ENCODE measurements at places on chromosomes 6 and 20. TPM values are rescaled to one million over a fixed set of nuclear protein-coding genes. Genes with fewer than 3 reads are reported as not detected.

DNA sequence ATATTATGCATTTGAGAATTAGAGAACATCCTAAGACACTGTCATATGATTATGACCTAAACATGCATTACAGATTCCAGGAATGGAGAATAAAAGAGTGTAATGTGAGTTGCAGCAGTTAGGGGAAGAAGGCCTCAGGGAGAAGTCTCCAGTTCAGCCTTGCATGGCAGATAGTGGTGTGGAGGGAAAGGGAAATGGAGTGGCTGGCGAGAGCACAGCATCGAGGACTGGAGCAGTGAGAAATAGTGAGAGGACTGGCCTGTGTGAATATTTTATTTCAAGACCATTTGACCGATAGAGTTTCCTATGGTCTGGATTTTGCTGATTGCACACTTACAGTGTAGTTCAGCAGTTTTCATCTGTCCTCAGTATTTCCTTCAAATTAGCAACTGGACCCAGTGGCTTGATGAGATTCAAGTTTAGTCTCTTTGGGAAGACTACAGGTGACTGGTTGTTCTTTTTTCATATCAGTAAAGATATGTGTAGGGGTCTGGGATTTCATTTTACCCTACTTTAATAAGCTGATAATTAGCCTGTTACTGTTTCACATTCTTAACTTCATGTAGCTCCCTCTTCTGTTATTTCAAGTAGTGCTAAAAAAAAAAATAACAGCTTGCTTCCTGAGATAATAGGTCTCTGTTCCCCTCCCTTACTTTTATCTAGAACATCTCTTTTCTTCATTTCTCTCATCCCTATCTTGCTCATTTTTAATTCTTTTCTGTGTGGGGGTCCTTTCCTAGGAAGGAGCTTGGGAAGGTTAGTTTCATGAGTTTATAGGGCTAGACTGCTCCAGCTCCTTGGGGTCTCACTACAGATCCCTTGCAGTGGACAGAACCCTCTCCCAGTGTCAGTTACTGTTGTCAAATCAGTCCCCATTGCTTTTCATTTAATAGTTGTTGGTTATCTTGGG lies 27.9 kb downstream of the BLTP3A start:
- peaks cover 10% of the 10 kb centered on the region for H3K36me3 ChIP-seq
- H3K4me1 ChIP-seq, result peaks cover 4% of the 10 kb centered on the region
- no peak overlapping the region for H3K27ac ChIP-seq

DNA sequence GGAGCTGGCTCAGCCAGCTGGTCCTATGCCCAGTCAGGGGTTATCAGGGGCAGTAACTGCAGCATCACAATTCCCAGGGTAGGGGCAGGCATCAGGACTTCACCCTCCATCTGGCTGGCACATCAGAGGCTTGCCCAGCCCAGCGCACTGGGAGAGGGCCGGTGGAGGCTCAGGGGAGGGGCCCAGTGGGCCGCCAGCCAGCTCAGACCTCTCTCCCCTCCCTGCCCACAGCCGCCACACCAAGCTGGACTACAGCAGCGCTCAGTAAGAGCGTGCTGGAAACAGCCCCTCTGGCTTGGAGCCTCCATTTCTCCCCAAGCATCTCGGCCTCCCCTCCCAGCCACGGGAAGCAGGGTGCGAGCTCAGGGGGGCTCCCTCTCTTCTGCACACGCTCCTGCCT lies 22.0 kb downstream of the ADA start:
- DNase-seq, result no peak
- H3K36me3 ChIP-seq, result no peaks in the 10 kb centered on the region
- no peak overlapping the region for H3K27ac ChIP-seq
- no peaks in the 10 kb centered on the region for H3K27me3 ChIP-seq
- H3K4me3 ChIP-seq, result no peak overlapping the region

GRCh38 chr20:61722146-61722678 lies 343.5 kb downstream of the TAF4 start:
- no peak for DNase-seq
- H3K36me3 ChIP-seq, result no peaks in the 10 kb centered on the region
- no peaks in the 10 kb centered on the region for H3K4me1 ChIP-seq
- H3K4me3 ChIP-seq, result no peak overlapping the region

Gene CDKN1A
- total RNA-seq, result 46.0 TPM

Gene ADGRB3
- 0.34 TPM for total RNA-seq

DNA sequence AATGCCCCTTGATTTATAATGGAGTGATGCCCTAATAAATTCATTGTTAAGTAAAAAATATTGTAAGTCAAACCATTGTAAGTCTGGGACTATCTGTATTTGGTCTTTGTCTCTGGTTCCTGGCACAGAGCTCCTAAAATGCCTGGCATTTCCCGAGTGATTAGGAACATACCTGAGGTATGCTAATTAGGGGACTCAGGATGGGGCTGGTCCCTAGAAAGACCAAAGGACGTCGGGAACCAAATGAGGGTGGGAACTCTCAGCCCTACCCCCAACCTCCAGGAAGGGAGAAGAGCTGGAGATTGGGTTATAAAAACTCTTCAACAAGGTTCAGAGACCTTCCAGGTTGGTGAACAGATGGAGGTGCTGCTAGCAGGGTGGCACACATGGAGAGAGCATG lies 82.6 kb upstream of the ARG1 start:
- no peaks in the 10 kb centered on the region for H3K4me1 ChIP-seq
- no peak overlapping the region for H3K27ac ChIP-seq
- no peaks in the 10 kb centered on the region for H3K27me3 ChIP-seq
- no peak for DNase-seq
- H3K36me3 ChIP-seq, result no peaks in the 10 kb centered on the region

GRCh38 chr20:62578294-62578897 lies 63.9 kb upstream of the SLCO4A1 start:
- H3K4me3 ChIP-seq, result no peak overlapping the region
- H3K27ac ChIP-seq, result no peak overlapping the region
- no peaks in the 10 kb centered on the region for H3K36me3 ChIP-seq
- H3K4me1 ChIP-seq, result no peaks in the 10 kb centered on the region
- DNase-seq, result no peak
- no peaks in the 10 kb centered on the region for H3K27me3 ChIP-seq

DNA sequence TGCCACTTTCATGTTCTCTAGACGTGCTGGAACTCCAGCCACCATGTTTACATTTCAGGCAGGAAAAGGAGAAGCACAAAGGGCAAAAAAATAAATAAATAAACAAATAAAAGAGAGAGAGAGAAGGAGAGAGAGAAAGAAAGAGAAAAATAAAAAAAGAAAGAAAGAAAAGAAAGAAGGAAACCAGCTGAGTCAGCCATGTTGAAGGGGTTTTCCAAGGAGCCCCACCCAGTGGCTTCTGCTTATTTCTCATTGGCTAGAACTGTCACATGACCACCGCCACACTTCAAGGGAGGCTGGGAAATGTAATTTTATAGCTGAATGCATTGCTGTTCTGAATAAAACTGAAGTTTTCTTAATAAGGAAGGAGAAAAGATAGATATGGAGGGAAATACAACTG lies 71.1 kb downstream of the BFSP1 start:
- H3K4me1 ChIP-seq, result no peaks in the 10 kb centered on the region
- no peak overlapping the region for H3K27ac ChIP-seq
- DNase-seq, result no peak
- H3K27me3 ChIP-seq, result no peaks in the 10 kb centered on the region
- H3K36me3 ChIP-seq, result no peaks in the 10 kb centered on the region

Gene GPLD1
- total RNA-seq, result 0.37 TPM

DNA sequence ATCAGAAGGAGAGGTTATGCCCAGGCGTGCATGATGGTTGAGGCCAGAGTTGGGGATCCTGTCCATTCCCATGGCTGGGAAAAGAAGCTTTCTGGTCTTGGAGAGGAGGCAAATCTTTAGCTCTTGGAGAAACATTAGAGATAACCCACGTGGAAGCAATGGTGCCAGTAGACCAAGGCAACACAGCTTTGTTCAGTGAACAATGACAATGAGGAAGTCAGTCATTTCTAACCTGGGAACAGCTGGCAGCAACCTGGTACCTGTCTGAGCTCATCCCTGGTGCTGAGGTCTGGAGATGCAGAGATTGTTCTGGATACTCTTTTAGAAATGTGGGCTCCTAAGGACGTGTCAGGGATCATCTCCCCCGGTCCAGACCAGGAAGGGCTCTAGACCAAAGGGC lies 76.7 kb upstream of the PAX1 start:
- no peaks in the 10 kb centered on the region for H3K4me1 ChIP-seq
- H3K36me3 ChIP-seq, result no peaks in the 10 kb centered on the region
- H3K27me3 ChIP-seq, result no peaks in the 10 kb centered on the region
- no peak overlapping the region for H3K4me3 ChIP-seq
- no peak overlapping the region for H3K27ac ChIP-seq

DNA sequence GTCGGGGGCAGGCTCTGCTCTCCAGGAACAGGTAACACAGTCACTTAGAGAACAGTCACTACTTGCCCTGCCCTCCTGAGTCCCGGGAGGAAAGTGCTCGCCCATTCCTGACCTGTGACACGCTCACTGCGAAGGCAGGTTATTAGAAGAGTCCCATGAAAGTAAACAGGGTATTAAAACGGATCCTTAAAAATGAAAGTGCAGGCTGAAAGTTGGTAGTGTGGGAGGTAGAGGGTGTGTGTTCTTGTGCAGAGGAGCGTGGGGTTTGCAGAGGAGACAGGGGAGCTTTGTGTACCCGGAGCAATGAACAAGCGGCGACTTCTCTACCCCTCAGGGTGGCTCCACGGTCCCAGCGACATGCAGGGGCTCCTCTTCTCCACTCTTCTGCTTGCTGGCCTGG lies at the start of gene CCN6:
Gene CCN6 (plus strand): TSS at position 104 of the 400 bp plus-strand sequence. CDS start 254 bp downstream, at position 358.
- H3K4me3 ChIP-seq, result no peak within 1 kb of the TSS
- no peaks in the 10 kb centered on the region for H3K36me3 ChIP-seq
- no peak within 1 kb of the TSS for H3K27ac ChIP-seq
- H3K27me3 ChIP-seq, result no peaks in the 10 kb centered on the region
- no peaks in the 10 kb centered on the region for H3K4me1 ChIP-seq

DNA sequence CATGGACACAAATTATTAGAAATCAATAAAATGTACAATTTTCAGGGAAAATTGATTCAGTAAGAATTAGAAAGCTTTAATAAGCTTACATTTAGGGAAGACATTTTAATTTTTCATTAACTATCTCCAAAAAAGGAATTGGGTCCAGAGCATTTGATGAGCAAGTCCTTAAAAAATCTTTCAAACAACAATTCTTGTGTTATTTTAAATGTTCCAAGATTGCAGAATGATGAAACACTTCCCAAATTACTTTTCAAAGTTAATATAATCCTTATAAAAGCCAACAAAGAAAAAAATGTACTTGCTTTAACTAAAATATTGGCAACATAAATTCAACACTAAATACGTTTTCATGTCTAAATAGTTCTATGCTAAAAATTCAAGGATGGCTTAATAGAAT lies 102.0 kb downstream of the ADAT2 start:
- H3K27me3 ChIP-seq, result no peaks in the 10 kb centered on the region
- H3K27ac ChIP-seq, result no peak overlapping the region
- H3K4me3 ChIP-seq, result no peak overlapping the region
- H3K36me3 ChIP-seq, result no peaks in the 10 kb centered on the region
- H3K4me1 ChIP-seq, result no peaks in the 10 kb centered on the region
- no peak for DNase-seq

GRCh38 chr20:63312690-63313348 lies 19.8 kb downstream of the COL20A1 start:
- H3K4me1 ChIP-seq, result no peaks in the 10 kb centered on the region
- no peak overlapping the region for H3K4me3 ChIP-seq
- H3K36me3 ChIP-seq, result no peaks in the 10 kb centered on the region
- H3K27me3 ChIP-seq, result no peaks in the 10 kb centered on the region
- no peak overlapping the region for H3K27ac ChIP-seq

DNA sequence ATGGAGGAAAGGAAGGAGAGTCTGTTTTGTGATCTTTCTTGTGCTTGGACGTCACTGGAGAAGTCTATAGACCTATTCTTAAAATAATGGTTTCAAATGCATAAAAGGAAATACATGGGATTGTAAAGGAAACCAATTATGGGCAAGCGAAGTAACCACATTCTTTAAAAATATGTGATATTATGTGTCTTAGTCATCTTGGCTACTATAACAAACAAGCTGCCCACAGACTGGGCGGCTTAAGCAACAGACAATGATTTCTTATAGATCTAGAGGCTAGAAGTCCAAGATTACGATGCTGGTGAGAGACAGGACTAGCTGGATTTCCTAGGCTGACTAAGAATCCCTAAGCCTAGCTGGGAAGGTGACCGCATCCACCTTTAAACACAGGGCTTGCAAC lies 49.4 kb upstream of the CD83 start:
- no peak overlapping the region for H3K4me3 ChIP-seq
- no peak for DNase-seq

DNA sequence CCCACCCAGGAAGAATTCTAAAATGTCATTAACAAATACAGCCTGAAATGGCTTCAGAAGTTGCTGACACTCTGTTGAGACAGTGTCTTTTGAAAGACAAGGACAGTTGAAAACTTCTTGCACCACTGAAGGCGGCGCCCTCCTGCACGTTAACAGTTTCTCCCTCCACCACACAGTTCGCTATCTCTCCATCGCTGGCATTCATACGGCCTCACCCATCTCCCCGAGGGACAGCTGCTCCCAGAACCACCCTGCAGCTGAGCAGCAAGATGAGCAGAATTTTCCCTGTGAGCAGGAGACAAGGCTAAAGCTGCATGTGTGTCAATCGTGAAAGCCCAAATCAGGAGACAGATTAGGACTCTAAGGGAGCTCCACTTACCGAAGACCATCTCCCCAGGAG lies 113.3 kb downstream of the LY86 start:
- H3K4me1 ChIP-seq, result peaks cover 6% of the 10 kb centered on the region
- DNase-seq, result no peak
- no peak overlapping the region for H3K4me3 ChIP-seq
- no peak overlapping the region for H3K27ac ChIP-seq

Gene RNGTT
- 5.0 TPM for total RNA-seq

Gene PLAGL1
- 14.7 TPM for total RNA-seq

DNA sequence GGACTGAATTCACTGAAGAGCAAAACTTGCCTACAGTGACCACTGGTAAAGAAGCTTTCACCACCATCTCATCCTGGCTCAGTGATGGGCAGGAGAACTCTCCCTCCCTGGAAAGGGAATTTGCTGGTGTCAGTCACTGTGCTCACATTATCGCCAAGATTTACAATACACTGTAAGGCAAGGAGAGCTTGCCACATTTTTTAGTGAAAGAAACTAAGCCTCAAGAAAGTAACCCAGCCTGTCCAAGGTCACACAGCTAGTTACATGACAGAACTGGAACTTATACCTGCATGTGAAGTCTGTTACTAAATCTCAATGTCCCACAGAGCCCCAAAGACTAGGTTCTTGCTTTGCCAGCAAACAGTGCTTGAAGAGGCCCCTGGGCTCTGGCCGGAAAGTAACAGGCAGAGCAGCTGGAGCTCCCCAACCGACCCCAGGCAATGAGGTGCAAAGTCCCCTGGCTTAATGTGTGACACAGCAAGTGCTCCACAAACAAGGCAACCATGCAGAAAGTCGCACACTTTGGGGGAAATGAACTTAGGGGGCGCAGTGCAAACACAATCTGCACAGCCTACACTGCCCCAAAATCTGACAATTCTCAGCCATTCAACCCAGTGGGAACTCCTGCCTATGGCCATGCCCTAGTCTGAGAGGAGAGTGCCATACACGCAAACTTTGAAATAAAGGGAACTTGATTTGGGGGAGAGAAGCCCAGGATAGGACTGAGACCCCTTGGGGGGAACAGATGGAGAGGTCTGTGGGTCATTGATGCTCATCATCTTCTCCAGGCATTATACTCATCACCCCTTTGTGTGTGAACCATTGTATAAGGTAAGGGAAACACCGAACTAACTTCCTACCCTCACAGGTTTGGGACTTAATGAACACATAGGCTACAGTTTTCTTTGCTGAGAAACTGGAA lies 1.9 kb downstream of the BCL2L1 start:
- H3K27ac ChIP-seq, result peak overlapping the region; percentile 98
- H3K36me3 ChIP-seq, result no peaks in the 10 kb centered on the region
- no peak for DNase-seq
- peaks cover 8% of the 10 kb centered on the region for H3K4me1 ChIP-seq
- H3K4me3 ChIP-seq, result peak overlapping the region; percentile 92
- no peaks in the 10 kb centered on the region for H3K27me3 ChIP-seq

Gene CST1
- total RNA-seq, result not detected

Data from pancreas (tissue), 10 donors.